ENCODE measurements at places on chromosomes 5 and 9. TPM values are rescaled to one million over a fixed set of nuclear protein-coding genes. Genes with fewer than 3 reads are reported as not detected.

ST8SIA4 gene
- total RNA-seq = 32.8 TPM

RPL12 gene
- 2,331 TPM for total RNA-seq

CDH12 gene
- not detected for total RNA-seq

PKN3 gene
- total RNA-seq = 11.4 TPM

CFAP157 gene
- 0.10 TPM for total RNA-seq

OXCT1 gene
- total RNA-seq = 110 TPM

ZBTB43 gene
- total RNA-seq = 20.5 TPM

PCDHA4 gene
- not detected for total RNA-seq

SOX30 gene
- 0.93 TPM for total RNA-seq

SPATA31C1 gene
- not detected for total RNA-seq

ANKRD20A1 gene
- 1.2 TPM for total RNA-seq

OBP2B gene
- not detected for total RNA-seq

RNF208 gene
- 3.4 TPM for total RNA-seq

BTNL3 gene
- total RNA-seq = not detected

PCDHGA1 gene
- total RNA-seq = not detected

SPINK1 gene
- not detected for total RNA-seq

SLC25A48 gene
- not detected for total RNA-seq

AFAP1L1 gene
- not detected for total RNA-seq

CRB2 gene
- total RNA-seq = not detected

NHP2 gene
- total RNA-seq = 246 TPM

GABRP gene
- total RNA-seq = not detected

TMEFF1 gene
- total RNA-seq = 0.95 TPM

PPP3R2 gene
- total RNA-seq = not detected

NR5A1 gene
- not detected for total RNA-seq

C5orf58 gene
- not detected for total RNA-seq

ZNF879 gene
- 2.4 TPM for total RNA-seq

SAPCD2 gene
- total RNA-seq = 6.6 TPM

CAMSAP1 gene
- 46.0 TPM for total RNA-seq

LPCAT1 gene
- total RNA-seq = 48.4 TPM
